ENCODE measurements at places on chromosomes 2 and 18. TPM values are rescaled to one million over a fixed set of nuclear protein-coding genes. Genes with fewer than 3 reads are reported as not detected.

Gene KCNIP3
- total RNA-seq: 4.7 TPM

- H3K4me3 ChIP-seq: no peak overlapping the region
- H3K27me3 ChIP-seq: no peaks in the 10 kb centered on the region
- no peaks in the 10 kb centered on the region for H3K36me3 ChIP-seq
- no peaks in the 10 kb centered on the region for H3K4me1 ChIP-seq
Observed at GRCh38 chr2:195413944-195414343, 243.1 kb upstream of the SLC39A10 start.

DNA sequence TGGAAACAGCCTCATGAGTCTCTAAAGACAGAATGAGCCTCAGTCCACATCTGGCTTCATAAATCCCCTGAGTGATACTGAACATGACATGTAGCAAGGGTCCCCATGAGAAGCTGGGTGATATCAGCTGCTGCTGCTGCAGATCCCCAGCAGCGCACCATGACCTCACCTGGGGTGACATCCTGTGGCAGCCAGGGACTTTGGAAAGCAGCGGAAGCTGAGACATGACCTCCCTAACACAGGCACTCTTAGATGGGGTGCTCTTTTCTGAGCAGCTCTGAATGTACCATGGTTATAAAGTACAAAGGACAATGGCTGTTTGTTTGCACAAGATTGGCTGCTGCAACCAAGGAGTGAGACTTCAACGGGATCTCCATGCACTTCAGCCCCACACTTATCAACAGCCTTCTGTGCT, 74.7 kb upstream of the TMEM200C start:
- DNase-seq: no peak
- H3K27me3 ChIP-seq: no peaks in the 10 kb centered on the region
- no peaks in the 10 kb centered on the region for H3K36me3 ChIP-seq
- no peaks in the 10 kb centered on the region for H3K4me1 ChIP-seq
- H3K27ac ChIP-seq: no peak overlapping the region

DNA sequence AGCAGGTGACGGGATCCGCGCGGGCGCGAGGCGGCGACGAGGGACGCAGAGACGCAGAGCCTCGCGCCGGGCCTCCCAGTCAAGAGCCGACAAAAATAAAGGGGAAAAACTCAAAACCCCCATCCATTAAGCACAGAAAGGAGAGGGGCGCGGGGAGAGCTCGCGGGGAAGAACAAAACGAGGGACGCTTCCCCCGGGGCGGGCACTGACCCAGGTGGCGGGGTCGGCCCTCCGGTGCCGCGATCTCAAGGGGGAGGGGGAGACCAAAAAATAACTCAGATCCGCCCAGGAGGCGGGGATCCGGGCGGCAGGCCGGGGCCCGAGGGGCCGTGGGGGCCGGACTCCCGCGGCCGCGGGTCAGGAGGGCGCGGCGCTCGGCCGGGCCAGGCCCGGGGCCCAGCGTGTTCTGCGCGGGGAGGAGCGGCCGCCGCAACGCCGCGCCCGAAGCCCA, 597 bp downstream of the RNF103 start:
- H3K4me1 ChIP-seq: no peaks in the 10 kb centered on the region
- H3K36me3 ChIP-seq: peaks cover 6% of the 10 kb centered on the region
- H3K27me3 ChIP-seq: no peaks in the 10 kb centered on the region

Gene CNGA3
- not detected for total RNA-seq

Gene POMC
- total RNA-seq: 3.1 TPM

DNA sequence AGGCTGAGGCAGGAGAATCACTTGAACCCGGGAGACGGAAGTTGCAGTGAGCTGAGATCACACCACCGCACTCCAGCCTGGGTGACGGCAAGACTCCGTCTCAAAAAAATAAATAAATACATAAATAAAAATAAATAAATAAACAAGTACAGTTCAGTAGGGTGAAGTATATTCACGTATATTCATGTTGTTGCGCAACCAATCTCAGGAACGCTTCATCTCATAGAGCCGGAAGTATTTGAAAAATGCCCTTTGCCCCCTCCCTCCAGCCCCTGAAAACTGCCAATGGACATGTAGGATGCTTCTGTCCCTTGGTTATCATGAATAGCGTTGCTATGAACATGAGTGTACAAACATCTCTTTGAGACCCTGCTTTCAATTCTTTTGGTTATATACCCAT, 132.0 kb downstream of the DTNB start:
- H3K27me3 ChIP-seq: no peaks in the 10 kb centered on the region
- no peak overlapping the region for H3K4me3 ChIP-seq
- no peak for DNase-seq

Gene CYRIA
- 2.7 TPM for total RNA-seq

Gene HIBCH
- total RNA-seq: 24.7 TPM

Gene SKOR2
- not detected for total RNA-seq

GRCh38 chr2:57669570-57669969, 377.0 kb upstream of the VRK2 start:
- H3K4me1 ChIP-seq: no peaks in the 10 kb centered on the region
- no peak for DNase-seq
- H3K27ac ChIP-seq: no peak overlapping the region
- H3K27me3 ChIP-seq: no peaks in the 10 kb centered on the region

- H3K27ac ChIP-seq: no peak overlapping the region
- peaks cover 4% of the 10 kb centered on the region for H3K36me3 ChIP-seq
- no peaks in the 10 kb centered on the region for H3K4me1 ChIP-seq
- DNase-seq: peak; percentile 64
- no peaks in the 10 kb centered on the region for H3K27me3 ChIP-seq
Observed at GRCh38 chr2:105052773-105053172, 14.9 kb downstream of the MRPS9 start.

Gene PLB1
- 0.73 TPM for total RNA-seq

Gene IL1B
- total RNA-seq: 3.9 TPM

- no peak for DNase-seq
- H3K27me3 ChIP-seq: no peaks in the 10 kb centered on the region
- no peaks in the 10 kb centered on the region for H3K36me3 ChIP-seq
- H3K4me3 ChIP-seq: no peak overlapping the region
- H3K4me1 ChIP-seq: peaks cover 62% of the 10 kb centered on the region
- no peak overlapping the region for H3K27ac ChIP-seq
Observed at GRCh38 chr2:40367652-40368051, 84.2 kb downstream of the SLC8A1 start.

Gene RANBP2
- total RNA-seq: 49.6 TPM
